ENCODE measurements at places on chromosomes 3 and 15.

- DNase-seq = no peak
Observed at GRCh38 chr15:80710635-80711554, 15.8 kb downstream of the ABHD17C start.

DNA sequence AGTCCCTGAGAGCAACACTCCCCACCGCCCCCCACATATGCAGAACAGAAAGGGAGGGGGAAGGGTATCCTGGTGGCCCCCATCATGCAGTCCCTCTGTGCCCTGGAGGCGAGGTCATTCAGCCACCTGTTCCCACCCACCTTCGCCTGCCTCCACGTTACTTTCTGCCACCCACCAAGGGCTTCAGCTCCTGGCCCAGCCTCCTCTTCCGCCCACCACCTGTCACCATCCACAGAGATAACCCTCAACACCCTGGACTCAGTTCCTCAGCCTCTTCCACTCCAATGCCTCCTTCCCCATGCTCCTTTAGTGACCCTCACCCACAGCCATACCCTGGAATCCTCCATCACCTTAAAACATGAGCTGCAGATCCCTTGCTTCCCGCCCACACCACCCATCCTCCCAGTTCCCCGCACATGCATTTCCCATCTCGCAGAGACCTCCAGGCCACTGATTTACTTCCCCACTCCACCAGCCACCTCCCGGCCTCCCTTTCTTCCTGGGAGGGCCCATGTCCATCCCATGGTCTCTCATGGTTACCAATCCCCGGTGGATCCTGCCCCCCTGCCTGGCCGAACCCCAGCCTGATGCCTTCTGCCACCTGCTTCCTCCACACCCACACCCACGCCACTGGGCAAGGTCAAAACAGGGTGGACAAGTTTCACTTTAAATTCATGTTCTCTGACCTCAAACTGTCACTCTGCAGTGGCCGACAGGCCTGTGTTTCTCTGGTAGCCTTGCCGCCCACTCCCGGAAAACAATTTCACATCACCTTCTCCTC is 18.2 kb downstream of the HOMER2 start:
- DNase-seq = no peak

- no peak for DNase-seq
Observed at GRCh38 chr3:174907027-174907426, 47.9 kb downstream of the NAALADL2 start.

DNA sequence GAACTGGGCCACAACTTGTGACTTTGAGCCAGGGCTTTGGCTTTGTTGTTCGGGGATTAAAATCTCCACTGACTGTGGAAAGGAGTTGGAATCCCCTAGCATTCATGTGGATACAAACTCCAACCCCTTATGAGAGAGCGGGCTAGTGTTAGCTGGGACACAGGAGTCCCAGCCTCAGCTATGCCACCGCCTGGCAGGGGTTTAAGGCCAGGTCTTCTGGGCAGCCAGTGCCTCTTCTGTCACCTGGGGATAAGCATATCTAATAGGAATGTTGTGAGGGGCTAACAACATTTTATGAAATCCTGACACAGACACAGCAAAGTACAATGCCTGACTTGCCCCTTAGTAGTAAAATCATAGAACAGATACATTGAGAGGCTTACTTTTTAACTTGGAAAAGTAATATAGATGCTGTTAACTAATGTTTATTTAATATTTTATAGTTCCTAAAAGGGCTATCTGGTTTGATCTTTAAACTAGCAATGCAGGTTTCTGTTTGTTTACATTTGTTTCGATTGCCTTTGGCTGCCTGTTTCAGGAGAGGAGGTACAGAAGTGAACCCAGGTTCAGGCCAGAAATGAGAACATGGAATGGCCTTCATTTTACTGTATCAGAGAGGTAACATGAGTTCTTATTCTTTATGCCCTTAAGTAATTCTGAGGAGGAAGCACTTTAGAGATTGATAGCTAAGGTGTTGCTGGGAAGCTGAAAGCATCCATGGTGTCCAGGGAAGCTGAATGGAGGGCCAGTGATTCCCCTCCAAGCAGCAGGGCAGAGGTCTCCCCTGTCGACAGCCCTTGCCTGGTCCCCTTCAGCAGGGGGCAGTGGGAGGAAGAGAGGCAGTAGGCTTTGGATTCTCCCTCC is 8.7 kb downstream of the GPR160 start:
- no peak for DNase-seq

- DNase-seq = no peak
Observed at GRCh38 chr3:88369337-88369736, 219.6 kb downstream of the C3orf38 start.

DNA sequence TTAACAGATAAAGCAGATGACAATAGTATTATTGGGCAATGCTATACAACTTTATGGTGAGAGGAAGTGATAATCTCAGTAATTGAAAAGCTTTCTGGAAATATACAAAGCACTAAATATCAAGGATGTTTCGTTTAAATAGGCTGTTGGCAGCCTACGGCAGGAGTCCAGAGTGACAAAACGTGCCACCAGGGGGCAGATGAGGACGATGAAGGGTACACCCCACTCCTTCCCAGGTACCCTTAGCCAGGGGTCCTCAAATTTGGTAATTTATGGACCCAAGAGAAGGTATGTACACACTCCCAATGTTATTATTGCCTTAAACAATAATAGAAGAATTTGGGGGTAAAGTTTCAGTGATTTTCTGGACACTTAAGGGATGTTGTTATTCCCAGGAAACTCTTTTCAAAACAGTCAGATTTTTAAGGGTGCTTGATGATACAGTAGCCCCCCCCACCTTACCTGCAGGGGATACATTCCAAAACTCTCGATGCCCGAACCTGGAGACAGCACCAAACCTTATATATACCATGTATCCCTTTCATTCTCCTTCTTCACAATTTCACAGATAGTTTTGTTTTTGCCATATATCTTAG is 1.4 kb upstream of the MAGEL2 start:
- peak; percentile 3 for DNase-seq

DNA sequence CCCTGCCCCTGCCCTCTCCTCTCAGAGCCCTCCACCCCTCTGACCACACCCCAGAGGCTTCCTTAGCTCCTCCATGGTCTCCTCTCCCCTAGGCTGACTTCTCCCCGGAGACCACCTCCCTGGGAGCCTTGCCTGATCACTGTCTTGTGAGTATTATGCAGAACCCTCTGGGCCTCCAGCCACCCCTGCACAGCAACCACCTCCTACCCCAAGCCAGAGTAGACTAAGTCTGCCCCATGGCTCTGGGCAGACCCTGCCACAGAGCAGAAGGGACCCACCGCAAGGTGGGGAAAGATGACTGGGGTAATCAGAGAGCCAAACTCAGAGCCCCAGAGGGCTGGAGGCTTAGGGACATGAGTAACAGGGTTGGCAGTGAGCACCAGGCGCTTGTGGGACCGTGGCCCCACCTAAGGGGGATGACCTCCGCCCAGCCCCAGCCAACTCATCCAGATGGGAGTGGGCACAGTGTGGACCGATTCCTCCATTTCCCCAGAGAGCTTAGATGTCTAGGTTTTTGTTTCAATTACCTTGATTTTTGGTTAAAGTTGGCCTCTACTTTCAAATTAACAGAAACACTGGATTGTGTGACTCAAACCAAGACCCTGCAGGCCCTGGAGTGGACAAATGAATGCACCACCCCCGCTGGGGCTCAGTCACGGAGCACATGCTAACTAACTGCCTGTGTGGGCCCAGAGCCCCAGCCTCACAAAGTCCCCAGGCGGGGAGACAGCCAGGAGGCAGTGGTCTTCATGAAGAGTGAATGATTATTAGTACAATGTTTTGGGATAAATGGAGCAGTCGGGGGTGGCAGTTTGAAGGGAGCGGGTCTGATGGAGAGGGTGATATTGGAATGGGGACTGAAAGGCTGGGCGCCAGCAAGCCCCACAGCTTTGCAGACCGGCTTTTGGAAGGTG is 119.4 kb upstream of the PRR20G start:
- no peak for DNase-seq

DNA sequence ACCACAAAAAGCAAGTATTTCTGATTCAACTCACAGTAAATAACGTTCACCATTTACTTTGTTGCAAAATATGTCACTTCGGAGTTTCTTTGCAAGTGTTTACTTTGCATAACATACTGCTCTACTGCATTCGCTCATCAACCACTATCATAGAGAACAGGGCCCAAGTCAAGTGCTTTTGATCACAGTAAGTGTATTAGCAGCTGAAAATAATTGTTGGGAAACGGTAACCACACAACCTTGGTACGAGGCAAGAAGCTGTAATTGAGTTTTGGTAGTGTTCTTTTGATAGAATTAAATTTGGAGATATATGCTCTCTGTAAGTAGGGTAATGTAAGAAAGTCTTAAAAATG is 80.1 kb downstream of the SATB1 start:
- DNase-seq = no peak

GRCh38 chr15:101434032-101434920 is 55.2 kb downstream of the PCSK6 start:
- DNase-seq = no peak

DNA sequence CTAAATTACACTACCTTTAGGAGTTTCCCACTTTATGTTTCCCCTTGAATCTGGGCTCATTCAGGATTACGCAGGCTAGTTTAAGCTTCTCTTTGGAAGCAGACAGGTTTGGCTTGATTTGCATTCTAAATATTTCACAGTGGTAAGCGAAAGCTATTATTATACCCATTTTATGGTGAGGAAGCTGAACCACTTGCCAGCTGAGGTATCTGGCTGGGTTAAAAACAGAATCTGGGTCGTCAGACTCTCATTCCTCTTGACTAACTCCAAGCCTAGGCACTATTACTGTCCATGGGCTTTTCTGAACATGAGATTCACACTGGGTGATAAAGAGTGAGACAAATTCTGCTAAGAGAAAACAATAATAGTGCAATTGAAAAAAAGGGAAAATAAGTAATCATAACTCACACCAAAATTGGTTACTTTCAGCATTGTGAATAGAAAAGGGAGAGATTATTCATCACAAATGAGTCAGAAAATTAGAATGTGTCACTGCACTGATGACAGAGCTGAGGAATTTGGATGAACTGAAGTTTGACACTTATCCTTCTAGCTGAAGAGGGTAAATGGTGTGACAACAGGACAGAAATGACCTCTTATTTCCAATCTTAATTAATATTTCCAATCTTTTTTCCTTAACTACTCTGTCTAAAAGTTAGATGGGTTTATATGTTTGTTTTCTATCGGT is 211.3 kb downstream of the TIGIT start:
- no peak for DNase-seq

DNA sequence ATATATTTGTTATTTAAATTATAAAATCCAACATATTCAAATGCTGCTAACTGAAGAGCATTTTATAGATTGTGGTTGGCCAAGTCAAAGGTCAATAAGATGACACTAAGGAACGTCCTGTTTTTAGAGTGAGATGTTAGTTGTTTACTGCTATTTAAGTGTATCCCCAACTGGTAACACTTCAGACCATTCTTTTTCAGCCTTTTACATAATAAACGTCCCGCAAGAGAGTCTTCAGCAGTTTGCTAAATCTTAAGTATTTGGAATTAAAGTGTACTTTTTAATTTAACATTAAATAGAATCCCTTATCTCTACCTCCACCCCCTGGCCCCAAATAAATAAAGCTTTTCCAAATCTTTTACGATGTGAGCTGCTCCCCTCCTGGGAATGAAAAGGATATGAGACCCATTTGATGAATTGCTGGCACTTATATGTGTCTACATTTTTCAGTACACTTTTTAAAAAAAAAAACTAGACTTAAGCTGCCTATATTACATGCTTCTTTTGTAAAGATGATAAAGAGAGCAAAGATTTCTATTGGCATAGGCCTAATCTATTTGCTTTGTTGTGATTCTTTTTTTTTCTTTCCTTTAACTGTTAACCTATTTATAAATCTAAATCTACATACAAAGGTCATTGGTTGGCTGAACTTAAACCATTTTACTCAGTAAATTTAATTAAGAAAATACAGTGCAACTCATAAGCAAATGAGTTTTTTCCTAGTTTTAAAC is 101.8 kb upstream of the SKOR1 start:
- no peak for DNase-seq

DNA sequence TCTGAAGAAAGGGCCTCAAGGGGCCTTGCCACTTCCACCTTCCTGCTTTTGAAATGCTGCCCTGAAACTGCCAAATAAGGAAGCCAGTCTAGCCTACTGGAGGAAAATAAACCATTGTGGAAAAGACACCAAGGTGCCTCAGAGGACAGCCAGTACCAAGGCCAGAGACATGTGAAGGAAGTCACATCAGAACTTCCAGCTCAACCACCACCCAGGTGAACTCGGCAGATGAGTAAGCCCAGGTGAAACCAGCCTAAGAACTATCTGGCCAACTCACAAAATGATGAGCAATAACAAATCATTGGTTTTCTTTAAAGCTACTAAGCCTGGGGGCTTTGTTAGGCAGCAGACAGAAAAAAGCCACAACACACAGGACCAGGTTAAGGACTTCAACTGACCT is 103.0 kb downstream of the MAGI1 start:
- no peak for DNase-seq

GRCh38 chr15:87633525-87633924 is 623.0 kb downstream of the NTRK3 start:
- no peak for DNase-seq

DNA sequence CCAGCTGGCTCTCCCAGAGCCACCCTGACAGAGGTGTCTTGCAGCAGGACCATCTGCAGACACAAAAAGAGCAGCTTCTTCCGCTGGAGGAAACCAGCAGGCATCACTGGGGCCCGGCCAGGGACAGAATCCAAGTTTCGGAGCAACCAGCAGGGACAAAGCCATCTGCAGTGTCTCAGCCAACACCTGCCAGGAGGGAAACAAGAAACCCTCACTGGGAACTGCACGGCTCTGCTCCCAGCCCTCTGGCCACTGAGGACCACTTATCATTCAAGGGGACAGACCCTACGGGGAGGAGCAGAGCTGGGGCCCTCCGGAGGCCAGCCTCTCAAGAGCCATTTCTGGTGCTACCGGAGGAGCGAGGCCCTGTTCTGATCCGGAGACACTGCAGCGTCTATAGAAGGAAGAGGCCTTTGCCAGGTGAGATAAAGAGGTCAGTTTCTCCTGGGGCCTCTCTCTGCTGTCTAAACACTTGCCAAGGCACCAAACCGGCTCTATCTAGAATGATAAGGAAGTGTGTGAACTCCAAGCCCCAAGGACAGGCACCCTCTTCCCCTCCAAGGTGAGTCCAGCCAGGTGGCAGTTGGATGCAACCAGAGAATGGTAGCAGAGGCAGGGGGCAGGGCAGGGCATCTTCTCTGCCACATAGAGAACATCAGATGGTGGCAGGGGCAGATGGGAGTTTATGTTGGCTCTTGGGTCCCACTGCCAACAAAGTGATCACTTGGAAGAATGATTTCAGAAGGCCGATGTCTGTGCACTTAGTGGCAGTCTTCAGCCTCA is 89.0 kb downstream of the CHSY1 start:
- DNase-seq = no peak

DNA sequence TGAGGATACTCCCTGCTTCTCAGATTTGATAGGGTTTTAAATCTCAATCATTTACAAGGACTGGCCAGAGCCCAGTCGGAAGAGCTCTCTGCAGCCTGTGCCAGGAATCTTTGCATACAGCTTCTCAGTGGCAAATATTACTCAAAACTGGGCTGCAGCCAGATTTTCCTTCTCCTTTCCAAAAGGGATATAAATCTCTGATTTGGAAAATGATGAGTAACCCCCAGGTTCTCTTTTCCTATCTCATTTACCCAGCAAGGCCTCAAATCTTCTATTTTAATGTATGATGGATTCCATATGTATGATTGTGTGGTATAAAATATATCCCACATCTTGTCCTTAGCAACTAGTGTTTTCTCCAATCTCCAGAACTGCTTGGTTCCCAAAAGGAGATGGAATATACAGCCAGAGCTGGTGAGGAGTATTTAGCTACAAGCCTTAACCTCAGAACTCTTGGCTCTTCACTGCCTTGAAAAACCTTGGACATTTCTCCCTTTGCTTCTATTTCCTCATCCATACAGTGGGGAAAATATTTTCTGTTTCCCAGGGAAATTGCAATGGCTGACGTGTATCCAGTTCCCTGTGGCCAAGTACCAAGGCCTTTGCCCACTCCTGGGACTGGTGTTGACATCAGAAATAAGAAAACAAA is 114.4 kb downstream of the ATG7 start:
- DNase-seq = no peak

All from CD4-positive, alpha-beta T cell treated with Interleukin-12 subunit alpha and Interleukin-12 subunit beta, for 1 hour (primary cell).